ENCODE measurements at places on chromosomes 13 and 19.

DNA sequence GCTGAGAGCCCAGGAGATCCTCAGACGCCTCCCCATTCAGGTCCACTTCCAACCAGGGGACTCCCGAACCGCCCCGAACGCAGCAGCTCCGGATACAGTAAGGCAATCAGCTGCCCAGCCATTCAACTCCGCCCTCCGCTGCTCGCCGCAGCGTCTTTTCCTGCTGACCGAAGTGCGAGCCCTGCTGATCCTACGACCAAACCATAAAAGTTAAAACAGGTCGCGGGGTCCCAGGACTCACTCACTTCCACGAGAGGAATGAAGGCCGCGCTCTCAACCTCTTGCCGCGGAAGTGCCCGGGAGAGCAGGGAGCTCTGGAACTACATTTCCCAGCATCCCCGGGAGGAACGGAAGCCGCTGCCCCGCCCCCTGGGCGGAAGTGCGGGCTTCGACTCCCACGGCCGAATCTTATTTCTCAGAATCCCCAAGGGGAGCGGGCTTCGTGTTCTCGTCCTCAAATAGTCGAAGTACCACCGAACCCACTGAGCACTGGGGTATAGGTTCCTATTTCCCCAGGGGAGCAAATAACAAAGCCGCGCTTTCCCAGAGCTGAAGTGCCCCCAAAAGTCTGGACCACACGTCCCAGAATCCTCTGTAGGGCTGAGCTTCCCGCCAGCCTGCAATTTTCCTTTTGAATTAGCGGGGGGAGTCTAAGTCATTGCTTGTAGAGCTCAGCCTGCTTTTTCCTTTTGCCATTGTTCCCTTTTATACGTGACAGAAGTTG lies at the start of gene ZNF45:
ZNF45 (minus strand) TSS at position 298 of the 724 bp plus-strand sequence. CDS start 13,097 bp downstream, outside the sequence.
- peak; percentile 97 for DNase-seq

GRCh38 chr19:51111606-51112005 lies 3.4 kb upstream of the CTU1 start:
- no peak for DNase-seq

- DNase-seq: no peak
These were observed 697 bp upstream of the DGKH start for GRCh38 chr13:42047561-42048341.

DNA sequence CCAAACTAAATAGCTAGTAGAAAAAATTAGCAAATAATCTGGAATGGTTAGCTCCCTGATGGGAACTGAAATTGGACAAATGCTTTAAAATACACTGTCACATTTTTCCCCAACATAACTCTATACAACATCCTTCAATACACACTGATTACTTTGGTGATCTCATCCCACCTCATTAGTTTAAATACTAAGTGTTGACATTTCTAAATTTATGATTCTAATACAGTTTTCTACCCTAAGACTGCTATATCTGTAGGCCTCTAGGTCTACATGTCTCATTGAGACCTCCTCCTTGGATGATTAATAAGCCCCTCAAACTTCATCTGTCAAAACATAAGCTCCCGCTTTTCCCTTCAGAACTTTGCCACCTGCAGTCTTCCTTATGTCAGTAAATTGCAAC lies 80.7 kb upstream of the SLITRK5 start:
- DNase-seq: no peak

DNA sequence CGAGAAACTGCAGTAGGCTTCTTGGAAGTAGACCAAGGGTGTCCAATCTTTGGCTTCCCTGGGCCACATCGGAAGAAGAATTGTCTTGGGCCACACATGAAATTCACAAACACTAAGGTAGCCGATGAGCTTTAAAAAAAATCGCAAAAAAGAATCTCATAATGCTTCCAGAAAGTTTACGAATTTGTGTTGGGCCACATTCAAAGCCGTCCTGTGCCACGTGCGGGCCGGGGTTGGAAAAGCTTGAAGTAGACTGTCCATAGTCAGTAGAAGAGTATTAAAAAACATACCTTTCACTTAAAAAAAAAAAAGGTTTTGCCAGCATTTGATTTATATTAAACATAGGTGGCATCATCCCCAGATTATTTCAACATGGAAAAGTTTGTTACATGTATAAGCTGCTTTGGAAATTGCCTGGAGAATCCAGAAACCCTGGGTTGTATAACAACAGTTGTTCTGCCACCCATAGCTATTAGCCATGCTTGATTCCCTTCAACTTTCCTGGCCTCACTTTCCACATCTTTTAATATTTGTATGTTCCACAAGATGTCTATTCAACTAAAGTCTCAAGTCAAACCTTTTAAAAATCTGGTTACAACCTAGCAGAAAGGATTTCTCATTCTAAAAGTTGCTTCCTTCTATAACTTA lies 1.0 kb downstream of the IFT88 start:
- DNase-seq: no peak

DNA sequence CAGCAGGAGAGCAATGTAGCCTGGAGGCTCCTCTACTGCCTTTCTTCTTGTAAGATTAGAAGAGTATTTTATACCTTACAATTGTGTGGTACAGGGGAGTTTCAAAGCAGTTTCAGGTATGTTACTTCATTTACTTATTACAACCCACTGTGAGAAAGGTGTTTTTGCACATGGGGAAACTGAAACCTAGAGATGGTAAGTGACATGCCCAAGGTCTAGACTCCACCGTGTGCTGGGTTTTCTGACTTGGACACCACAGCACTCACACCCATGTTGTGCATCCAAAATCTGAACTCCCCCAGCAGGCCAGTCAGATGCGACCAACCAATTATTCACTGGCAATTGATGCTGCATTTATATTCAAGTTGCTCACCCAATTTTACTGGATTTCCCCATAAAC lies 22.8 kb downstream of the ERICH6B start:
- no peak for DNase-seq

DNA sequence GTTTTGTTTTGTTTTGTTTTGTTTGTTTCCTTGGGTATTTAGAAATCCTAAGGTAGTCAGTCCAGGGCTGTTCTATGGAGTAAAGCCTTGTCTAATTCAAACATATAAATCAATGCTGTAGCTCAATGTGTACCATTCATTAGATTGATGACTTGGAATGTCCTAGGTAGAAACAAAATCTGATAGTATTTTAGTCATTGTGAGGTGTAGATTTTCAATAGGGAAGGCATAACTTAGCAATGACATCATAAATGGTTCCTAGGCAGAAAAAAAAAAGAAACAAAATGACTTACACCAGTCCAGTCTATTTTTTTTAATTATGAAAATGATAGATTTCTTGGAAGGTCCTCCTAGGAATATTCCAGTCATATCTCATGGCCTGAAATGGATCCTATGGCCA lies 189.9 kb downstream of the SPRY2 start:
- no peak for DNase-seq

- no peak for DNase-seq
These were observed 19.8 kb downstream of the MAST3 start for GRCh38 chr19:18117364-18117691.

DNA sequence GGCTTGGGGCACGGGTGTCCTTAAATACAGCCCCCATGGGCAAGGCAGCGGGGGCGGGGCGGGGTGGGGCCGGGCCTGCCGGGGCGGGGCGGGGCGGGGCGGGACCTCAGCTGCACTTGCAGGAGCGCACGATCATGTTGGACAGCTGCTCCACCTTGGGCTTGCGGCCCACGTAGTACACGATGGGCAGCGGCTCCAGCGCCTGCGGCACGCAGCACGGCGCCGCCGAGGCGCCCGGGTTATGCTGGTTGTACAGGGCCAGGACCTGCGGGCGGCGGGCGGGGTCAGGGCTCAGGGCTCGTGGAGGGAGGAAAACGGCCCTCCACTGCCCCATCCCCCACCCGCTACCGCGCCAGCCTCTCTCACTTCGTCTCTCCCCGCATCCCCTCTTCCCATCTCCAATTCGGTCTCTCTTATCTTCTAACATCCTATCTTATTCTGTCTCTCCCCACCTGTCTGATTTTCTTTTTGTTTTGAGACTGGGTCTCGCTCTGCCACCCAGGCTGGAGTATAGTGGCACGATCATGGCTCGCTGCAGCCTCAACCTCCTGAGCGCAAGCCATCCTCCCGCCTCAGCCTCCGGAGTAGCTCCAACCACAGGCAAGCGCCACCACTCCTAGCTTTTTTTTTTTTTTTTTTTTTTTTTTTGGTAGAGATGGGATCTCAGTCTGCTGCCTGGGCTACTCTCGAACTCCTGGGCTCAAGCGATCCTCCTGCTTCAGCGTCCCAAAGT lies 21.1 kb downstream of the CCDC97 start:
- no peak for DNase-seq

- DNase-seq: no peak
These were observed 1.9 kb downstream of the EFNA2 start for GRCh38 chr19:1287354-1288225.

DNA sequence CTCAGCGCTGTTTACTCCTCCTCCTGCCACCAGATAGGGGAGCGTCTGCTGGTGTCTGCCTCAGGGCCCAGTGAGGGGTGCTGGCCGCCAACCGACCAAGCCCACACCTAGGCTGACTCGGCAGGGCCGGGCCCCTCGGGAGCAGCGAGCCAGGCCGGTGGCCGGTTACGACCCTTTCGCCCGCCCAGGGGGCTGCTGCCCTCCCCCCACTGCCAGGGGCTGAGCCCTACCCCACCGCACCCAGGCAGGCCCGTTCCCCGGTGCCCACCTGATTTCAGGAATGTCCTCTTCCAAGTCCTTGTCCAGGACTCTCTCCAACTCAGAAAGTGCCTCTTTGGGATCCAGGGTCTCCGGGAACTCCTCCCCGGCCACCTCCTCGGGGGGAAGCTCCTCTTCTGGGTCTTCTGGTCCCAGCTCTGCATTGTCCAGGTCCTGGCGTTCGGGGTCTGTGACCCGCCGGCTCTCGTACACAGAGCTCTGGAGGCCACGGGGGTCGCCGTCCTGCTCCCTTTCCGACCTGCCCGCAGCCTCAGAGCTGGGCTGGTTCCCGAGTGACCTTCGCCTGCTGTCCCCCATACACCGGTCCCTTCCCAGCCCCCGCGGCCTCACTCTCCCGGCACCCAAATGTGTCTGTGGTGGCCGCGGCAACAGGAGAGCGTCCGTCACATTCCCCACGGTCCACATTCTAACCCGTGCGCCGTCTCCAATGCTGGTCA lies 31.0 kb upstream of the MIER2 start:
- no peak for DNase-seq

- peak; percentile 78 for DNase-seq
These were observed 312.5 kb downstream of the DCLK1 start for GRCh38 chr13:35818633-35819067.

- peak; percentile 29 for DNase-seq
These were observed 8.5 kb upstream of the CA11 start for GRCh38 chr19:48654299-48655059.

DNA sequence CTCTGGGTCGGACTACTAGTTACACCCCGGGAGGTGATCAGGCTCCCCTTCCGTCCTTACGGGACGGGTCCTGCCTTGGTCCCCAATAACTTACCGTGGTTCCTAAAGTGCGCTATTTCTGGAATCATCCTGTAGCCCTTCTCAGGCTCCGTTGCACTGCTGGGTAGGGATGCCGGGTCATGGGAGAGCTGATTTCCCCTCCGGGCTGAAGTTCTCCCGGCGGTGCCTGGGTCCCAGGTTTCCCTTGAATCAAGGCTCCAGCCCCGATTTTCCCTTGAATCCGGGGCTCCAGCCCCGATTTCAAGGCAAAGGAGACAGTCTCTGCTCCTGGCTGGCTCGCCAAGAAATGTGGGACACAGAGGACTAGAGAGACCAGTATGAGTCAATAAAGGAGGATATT lies 43.4 kb downstream of the ZNF493 start:
- no peak for DNase-seq

- DNase-seq: peak; percentile 54
These were observed 86.1 kb downstream of the EDNRB start for GRCh38 chr13:77832339-77833100.

- no peak for DNase-seq
These were observed 4.2 kb downstream of the TRAPPC6A start for GRCh38 chr19:45173816-45174215.

- peak; percentile 26 for DNase-seq
These were observed 15.7 kb downstream of the CCDC124 start for GRCh38 chr19:17948514-17948900.

DNA sequence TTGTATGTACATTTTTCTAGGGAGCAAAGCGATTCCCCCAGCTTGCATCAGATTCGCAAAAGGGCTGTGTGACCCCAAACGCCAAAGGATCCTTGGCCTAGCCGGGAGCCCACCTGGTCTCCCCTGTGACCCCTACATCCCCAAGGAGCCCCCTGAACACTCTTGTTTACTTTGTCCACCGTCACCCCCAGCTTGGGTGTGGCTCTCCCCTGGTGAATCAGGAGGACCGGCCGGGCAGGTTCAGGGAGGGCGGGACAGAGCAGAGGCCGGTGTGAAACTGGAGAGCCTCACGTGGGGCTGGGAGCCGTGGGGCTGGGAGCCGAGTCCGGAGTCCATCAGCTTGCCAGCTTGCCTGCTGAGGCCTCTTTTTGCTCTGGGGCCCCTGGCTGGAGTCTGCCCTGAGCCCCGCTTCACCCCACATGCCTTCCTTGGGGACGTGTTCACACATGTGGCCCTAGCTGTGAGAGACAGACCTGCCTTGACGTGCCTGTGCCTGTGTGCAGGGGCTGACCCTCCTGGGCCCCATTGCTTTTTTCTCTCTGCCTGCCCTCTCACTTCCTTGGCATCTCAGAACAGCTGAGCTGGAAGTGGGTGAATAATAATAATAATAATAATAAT lies 2.0 kb downstream of the ITPKC start:
- DNase-seq: peak; percentile 30

DNA sequence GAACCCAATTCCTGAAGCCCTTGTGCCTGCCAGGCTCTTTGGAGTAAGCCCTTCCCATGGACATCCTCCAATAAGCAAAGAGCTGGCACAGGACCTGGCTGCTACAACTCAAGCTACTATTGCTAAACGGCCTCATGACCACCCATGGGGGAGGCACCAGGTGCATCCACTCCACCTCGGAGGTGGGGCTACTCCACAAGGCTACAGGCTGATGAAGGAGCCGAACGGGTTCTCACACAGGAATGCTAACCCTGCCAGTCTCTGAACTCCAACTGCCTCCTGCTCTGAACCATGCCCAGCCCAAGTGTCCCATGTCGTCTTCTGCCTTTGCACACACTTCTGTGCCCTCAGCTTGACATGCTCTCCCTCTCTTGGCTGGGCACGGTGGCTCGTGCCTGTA lies 10.0 kb downstream of the SYMPK start:
- no peak for DNase-seq

GRCh38 chr19:52464798-52465470 lies 11.6 kb downstream of the ZNF578 start:
- DNase-seq: no peak

GRCh38 chr13:98384739-98385138 lies 192.2 kb downstream of the STK24 start:
- no peak for DNase-seq

DNA sequence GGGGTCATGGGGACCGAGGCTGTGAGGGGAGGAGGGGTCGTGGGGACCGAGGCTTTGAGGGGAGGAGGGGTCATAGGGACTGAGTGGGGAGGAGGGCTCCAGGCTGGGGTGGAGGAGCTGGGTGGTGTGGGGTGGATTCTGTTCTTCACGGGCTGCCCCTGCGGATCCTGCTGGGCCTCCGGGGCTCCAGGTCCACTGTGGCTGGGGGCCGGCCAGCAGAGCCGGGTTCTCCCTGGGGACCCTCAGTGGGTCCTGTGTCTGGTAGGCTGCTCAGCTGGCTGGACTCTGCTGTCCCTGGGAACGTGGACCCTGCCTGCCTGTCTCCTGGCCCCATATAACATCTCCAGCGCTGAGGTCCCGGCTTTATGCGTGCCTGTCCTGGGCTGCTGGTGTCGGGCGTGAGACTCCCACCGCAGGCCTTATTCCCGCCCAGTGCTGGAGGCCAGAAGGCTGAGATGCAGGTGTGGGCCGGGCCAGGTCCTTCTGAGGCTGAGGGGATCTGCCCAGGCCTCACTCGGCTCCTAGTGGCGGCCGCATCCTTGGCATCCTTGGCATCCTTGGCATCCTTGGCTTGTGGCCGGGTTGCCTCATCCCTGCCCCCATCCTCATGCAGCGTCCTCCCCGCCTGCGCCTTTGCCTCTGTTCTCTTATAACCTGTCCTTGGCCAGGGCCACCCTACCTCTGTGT lies 19.8 kb upstream of the GNA15 start:
- no peak for DNase-seq

Data from OCI-M1 (cell line).